ENCODE measurements at places on chromosomes 4 and X.

- no peak for DNase-seq
These were observed 64.3 kb downstream of the TIGD2 start for GRCh38 chr4:89175611-89176010.

DNA sequence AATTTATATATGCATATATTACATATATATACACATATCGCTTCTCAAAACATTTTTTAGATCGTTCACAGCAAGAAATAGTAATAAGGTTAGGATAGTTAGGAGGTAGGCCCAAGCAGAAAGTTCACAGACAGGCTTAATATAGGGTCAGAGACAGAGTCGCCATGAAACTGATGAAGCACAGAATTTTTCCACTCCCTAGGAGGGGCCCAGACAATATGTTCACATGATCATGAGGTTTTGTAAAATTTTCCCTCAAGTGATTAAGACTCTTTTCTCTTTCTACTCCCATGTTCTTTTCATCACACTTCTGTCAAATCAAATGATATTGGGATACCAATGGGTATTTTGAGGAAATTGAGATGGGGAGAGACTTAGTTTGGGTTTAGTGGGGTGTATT lies 5.2 kb upstream of the ENAM start:
- DNase-seq: no peak

GRCh38 chr4:139458999-139459398 lies 5.1 kb downstream of the RAB33B start:
- DNase-seq: no peak

- no peak for DNase-seq
These were observed 198.6 kb upstream of the AGA start for GRCh38 chr4:177640864-177641263.

DNA sequence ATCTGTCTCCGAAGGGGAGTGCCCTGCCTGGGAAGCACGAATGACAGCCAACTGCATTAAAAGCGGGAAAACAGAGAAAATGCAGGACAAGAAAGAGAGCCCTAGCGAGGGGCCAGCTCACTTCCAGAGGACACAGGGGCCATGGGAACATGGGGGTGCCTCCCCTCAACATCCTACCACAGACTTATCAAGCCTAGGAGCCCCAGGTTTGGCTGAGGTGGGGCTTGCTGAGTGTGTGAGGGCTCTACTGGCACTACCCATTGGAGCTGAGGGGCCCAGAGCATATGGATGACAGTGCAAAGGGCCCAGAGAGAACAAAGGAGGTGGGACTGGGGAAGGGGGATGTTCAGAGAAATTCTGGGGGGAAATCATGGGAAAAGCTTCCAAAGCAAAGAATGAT lies 101.8 kb downstream of the PJA1 start:
- no peak for DNase-seq

DNA sequence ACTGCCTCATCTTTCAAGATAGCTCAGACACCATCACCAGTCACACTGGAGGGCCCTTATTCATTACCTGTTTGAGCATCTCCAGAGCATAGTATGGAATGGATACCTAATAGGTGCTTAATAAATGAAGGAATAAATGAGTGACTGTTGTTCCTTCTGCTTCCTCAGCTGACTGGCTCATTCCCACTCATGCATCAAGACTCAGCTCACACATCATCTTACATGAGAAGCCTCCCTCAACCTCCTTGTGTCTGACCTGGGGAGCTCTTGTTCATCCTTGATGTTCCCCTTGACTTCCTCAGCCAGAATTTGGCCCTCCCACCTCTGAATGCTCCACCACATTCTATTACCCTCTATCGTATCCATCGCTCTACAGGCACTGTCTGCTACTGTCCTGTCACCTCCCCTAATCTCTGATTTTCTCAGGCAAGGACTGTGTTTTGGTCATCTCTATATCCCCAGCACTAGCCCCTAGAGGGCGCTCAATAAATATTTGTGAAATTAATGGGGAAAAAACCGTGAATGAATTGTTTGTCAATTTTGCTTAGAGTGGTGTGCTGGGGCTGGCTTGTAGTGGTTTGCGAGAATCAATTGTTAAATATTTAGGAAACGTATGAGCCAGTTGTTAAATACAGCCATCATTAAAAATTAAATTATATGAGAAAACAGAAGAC lies 88.3 kb downstream of the NHSL2 start:
- DNase-seq: no peak

GRCh38 chr4:164192844-164193243 lies 561.1 kb upstream of the SMIM31 start:
- DNase-seq: no peak

GRCh38 chr4:183158062-183158461 lies 59.0 kb downstream of the WWC2 start:
- no peak for DNase-seq

DNA sequence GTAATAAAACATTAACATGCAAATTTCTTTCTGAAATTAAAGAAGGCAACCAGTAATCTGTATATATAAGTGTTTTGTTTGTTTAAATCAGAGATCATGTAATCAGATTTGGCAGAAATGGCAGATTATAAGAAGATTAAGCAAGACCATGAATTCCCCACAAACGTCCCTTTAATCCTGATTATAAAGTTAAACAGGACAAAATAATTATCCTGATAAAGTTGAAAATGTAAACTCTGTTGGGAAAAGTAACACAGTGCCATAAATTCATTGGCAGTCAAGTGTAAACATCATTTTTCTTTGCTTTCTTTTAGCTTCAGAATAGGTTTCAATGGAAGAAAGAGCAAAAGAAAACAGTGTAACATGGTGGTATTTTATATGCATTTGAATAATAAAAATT lies 256.3 kb downstream of the KCNIP4 start:
- DNase-seq: no peak

DNA sequence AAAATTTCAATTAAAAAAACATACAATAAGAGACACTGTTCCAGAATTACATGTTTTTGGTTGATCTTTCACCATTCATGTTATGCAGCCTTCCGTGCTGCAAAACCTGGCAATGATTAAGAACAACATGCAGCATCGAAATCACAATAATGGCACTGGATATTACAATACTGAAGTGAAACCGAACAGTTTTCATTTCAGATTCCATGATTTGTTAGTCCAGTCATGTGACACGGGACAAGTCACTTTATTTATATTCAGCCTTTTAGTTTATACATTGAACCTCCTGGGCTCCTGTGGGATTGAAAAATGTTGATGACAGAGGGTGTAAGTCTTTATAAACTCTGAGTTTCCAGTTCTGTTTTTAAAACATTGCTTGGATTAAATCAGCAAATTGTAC lies 142.5 kb upstream of the TTC29 start:
- DNase-seq: no peak

GRCh38 chrX:85381602-85382001 lies 2.1 kb upstream of the POF1B start:
- DNase-seq: no peak

DNA sequence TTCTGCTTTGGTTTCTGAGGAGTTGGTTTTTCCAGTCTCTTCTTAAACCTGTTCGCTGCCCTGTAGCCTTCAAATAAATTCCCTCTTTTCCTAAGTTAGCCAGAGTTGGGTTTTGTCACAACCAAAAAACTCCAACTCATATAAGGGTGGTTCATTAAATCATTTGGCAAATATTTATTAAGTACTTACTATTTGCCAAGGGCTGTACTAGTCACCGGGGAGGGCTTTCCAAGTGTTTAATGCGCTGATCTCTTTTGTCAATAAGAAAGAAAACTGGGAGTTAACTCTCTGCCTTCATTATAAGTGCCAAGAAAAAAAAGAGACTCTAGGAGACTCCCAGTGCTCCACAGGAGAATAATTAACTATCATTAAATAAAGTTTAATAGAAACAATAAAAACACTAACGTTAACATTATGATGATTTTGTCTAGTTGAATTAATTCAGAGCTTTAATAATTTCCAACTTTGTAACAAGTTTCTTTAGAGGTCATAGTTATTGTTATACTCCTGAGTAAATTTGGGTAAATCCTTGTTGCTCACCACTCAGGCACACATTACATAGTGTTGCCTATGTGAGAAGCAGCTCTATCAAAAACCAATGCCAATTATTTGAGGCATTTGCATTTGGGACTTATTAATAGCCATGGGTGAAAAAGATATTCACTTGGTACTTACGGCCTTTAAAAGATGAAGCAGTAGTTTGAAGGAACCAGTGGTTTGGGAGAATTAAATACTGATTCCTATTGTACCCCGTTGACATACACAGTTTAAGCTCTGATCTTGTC lies 122.5 kb upstream of the TEX13D start:
- DNase-seq: no peak

DNA sequence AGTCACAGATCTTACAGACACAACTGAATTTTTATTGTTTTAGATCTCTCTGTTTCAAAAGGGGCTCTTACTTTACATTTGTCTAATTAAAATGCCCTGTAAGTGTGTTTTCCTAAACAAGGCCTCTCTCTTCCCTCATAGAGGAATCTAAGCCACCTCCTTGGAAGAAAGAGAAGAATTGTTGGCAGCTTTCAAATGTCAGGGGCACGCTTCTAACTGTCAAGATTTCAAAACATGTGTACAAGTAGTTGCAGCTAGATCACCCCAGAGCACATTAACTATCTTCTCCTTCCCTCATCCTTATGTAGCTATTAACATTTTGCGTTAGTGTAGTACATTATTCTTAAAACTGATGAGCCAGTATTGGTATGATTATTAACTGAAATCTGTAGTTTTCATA lies 266.5 kb upstream of the BOD1L1 start:
- DNase-seq: no peak

DNA sequence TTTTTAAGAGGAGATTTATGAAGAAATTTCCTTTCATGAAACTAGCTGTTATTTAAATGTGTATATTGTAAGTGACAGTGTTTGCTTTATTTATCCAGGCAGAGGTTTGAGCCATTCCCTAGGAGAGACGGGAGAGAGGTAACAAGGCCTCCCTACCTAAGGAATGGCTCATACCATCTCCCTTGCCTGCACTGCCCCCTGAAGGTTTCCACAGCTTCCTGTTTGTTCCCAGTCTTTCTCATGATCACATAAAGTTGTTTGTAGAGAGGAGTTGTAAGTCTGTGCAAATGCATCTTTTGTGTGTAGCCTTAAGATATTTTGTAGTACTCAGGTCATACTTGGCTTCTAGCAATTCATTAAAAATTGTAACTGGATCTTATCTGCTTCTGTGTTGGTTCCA lies 1504.5 kb upstream of the PCDH10 start:
- DNase-seq: no peak

DNA sequence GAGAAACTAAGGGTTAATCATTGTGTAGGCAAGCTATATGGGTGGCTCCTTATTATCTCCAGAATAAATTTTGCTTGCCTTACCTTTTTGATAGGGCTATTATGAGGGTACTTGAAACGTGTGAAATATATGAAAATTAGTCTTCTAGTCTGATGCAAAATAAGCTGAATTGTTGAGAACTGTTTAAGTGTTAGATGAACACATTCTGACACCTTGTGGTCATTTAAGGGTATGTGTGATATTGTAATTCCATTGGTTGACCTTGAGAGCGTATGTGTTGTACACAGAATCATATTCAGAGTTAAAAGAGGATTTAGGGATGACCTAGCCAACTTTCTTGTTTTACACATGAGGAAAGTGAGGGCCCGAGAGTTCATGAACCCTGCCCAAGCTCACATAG lies 44.6 kb upstream of the LINC00632 start:
- DNase-seq: no peak

DNA sequence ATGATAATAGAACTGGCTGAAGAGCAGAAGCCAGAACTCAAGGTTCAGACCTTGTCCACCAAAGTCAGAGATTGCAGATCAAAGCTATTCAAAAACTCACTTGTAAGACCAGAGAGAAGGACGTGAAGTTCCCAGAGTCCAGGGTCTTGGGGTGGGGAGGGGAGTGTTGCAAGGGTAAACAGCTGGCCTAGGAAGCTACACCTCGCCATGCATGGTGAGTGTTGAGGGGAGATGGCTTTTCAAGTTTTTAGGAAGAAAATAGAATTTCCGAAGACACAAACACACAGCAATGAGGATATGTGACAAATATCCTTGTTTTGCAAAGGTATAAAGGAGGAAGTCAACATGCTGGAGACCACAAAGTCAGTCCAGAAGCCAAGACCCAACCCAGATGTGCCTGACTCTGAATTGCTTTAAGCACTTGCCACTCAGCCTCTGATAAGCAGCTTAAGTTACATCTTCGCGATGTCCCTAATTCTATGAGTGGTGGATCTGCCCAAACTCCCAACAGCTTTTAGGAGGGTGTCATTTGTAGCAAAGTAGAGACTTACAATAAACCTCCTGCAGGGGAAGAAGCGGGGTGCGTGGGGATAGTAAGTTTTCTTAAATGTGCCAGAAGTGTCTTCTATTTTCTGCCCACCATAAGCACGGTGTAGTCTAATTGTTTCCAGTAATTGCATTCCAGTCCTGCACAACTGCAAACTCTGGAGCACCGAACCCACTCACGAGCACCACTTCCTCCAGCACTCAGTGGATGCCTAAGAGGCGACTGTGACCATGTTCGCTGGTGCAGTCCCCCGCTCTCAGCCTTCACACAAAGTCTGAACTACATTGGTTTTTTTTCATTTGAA lies 26.5 kb downstream of the HAND2 start:
- no peak for DNase-seq

GRCh38 chr4:71293705-71294104 lies 45.1 kb upstream of the SLC4A4 start:
- no peak for DNase-seq

GRCh38 chrX:46831765-46832327 lies 5.0 kb upstream of the RP2 start:
- no peak for DNase-seq

DNA sequence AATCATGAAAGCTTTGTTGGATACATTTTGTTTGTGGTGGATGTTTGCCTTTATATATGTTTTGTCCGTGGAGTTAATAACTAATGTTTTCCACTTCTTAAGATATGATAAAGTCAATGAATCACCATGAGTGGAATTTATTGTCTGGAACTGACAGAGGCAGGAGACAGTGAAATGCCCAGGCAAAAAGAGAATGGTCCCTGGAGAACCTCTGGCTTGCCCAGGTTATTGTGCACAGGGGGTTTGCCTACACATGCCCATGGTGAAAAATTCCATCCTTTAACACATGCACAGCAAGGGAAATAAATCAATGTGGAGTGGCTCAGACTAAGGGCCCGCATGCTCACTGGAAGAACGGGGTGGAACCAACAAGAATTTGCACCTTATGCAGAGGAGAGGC lies 964.3 kb upstream of the GRIA3 start:
- no peak for DNase-seq

- no peak for DNase-seq
These were observed 207.7 kb upstream of the PRPS2 start for GRCh38 chrX:12583543-12583942.

DNA sequence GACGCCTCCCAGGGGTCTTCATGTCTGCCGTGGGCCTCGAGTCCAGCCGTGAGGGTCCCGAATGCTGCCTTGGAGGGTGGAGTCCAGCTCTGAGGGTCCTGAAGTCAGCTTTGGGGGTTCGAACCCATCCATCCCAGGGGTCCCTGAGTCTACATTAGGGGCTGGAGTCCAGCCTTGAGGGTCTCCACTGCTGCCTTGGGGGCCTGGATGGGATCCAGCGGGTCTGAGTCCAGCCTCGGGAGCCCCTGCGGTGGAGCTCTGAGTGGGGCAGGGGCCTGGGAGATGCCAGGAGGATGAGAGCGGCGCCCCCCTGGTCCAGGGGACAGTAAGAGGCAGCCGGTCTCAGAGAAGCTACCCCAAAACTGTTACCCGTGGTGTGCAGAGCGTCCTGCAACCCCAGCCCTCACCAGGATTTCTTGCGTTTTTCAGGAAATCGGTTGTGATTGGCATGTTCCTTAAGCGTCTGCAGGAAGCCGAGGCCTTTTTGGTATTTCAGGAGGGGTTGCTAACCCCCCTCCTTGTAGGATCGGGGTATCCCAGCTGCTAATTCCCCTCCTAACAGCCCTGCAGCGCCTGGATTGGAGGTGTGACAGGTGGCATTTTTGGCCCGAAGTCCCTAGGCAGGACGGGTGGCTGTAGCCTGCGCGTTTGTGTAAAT lies 1.7 kb upstream of the GTPBP6 start:
- DNase-seq: no peak
